Renal cortex interstitium (tissue), 15 donors: ENCODE measurements at places on chromosomes 16 and 17. TPM values are rescaled to one million over a fixed set of nuclear protein-coding genes. Genes with fewer than 3 reads are reported as not detected.

DNA sequence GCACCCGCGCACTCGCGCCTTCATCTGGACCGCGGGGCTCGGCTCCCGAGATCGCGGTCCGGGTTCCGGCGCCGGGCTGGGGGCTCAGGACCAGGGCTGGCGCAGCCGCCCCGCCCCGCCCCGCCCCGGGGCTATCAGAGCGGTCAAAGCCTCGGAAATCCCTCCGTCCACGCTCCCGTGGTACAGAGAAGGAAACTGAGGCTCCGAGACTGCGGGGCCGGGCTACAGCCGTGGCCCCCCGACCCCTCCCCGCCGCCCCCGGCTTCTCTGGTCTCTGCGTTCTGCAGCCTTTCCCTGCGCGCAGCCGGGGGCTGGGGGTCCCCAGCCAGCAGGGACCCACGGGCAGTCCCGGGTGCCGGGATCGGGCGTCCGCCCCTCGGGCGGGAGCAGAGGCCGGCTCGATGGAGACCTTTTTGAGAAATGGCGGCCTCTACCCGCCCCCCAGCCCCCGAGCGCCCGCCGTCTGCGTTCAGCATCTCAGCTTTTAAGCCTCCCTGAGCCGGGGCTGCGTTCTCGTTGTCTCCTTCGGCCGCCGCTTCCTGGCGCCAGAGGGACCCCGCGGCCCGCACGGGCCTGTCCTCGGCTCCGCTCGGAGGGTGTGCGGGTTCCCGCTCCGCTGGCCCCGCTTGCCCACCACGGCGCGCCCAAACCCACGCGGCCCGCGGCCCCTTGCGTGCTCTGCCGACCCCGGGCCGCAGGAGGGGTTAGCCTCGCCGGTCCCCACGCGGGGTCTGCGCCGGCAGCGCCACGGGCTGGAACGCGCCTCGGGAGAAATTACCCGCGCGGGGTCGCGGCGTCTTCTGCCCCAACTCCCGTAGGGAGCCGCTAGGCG lies 1.5 kb upstream of the NPTX1 start:
- DNase-seq: no peak

DNA sequence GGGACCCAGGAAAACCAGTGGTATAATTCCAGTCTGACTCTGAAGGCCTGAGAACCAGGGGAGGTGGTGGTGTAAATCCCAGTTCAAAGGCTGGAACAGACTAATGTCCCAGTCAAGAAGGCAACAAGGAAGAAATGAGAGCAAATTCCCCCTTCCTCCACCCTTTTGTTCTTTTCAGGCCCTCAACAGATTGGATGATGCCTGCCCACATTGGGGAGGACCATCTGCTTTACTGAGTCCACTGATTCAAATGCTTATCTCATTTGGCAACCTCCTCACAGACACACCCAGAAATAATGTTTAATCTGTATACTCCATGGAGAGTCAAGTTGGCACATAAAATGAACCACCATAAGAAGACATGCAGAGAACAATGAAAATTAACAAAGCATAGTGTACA lies 61.9 kb upstream of the CRYM start:
- DNase-seq: no peak

GRCh38 chr16:3487521-3488410 lies 7.5 kb downstream of the C16orf90 start:
- no peak for DNase-seq

GRCh38 chr16:85761861-85762260 lies 11.0 kb upstream of the C16orf74 start:
- no peak for DNase-seq

GRCh38 chr17:82314727-82315605 lies 2.4 kb downstream of the CD7 start:
- DNase-seq: no peak

DNA sequence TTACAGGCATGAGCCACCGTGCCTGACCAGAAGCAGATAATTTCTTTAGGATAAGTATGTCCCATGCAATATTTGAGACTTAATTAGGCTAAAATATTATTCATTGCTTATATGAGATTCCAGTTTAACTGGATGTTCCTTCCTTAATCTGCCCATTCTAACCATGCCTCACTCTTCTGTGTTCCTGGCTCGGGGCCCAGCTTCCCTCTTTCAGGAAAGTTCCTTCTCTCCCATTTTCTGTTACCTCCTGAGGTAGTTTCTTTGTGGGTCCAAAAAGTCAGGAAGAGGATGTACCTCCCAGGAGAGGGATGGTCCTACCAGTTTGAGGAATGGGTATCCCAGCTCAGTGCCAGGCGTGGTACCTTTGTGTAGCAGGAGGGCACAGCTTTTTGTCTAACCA lies 23.3 kb downstream of the UNK start:
- no peak for DNase-seq

DNA sequence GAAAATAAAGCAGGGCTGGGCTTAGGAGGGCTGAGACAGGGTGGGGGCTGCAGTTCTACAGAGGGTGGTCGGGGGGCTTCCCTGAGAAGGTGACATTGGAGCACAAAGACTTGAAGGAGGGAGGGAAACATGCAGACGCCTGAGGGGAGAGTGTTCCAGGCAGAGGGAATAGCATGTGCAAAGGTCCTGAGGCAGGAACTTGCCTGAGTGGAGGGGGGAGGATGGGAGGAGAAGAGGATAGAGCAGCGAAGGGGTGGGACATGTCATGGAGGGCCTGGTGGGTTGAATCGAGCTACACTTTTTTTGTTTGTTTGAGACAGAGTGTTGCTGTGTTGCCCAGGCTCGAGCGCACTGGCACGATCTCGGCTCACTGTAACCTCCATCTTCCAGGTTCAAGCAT lies 33.0 kb downstream of the GINS3 start:
- no peak for DNase-seq

The PLA2G10 gene
- polyA plus RNA-seq: 0.77 TPM

DNA sequence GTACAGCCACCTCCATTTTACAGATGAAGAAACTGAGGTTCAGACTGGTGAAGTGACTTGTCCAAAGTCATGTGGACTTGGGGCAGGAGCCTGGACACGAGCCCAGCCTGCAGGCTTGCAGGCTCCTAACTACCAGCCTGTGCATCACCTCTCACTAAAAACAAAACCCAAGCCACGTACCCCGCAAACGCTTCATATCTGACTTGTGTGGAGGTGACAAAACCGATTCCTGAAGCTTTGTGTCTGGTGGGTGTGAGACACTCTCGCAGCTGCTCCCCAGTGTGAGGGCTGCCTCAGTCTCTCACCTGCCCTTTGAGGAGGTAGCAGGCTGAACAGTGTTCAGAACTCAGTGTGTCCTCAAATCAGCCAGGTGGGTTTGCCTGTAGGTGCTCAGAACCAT lies 8.4 kb downstream of the HNF1B start:
- no peak for DNase-seq

DNA sequence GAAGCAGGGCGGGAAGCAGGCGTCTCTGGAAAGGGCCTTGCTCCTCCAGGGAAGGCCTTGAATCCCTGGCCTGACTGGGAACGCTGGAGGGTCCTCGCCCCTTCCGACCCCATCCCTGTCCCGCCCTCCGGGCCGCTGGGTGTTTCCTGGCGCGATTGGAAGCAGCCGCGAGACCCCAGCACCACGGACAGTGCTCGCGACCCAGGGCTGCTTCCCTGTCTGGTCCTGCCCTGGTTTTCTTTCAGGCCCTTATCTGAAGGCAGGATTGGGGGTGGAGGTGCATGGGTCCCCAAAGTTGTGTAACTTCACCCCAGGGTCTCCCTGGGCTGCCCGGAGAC lies 2.1 kb downstream of the MGAT5B start:
- DNase-seq: no peak
